ENCODE measurements at places on chromosomes 6 and 20. TPM values are rescaled to one million over a fixed set of nuclear protein-coding genes. Genes with fewer than 3 reads are reported as not detected.

The LY6G6F gene
- total RNA-seq: not detected

The BEND6 gene
- total RNA-seq: not detected

DNA sequence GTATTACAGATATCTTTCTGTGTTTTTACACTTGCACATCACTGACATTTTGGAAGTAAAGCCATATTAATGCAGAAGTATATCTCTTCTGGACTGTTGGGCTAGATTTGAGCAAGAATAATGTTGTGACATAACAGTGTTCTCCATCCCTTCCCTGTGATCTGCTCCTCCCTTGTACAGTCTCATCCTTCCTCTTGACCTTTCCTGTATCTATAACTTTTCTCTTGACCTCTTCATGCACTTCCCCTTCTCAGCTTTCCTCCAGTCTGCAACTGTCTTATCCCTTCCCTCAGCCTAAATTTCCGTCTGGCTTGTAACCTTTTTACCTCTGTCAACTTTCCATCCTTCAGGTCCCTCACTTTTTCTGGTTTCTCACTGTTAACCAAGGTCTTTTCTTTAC, 29.8 kb downstream of the NCOA3 start:
- no peak overlapping the region for H3K4me3 ChIP-seq
- DNase-seq: no peak
- H3K36me3 ChIP-seq: no peaks in the 10 kb centered on the region
- H3K4me1 ChIP-seq: no peaks in the 10 kb centered on the region

GRCh38 chr20:35134472-35134871, 12.7 kb downstream of the EDEM2 start:
- no peak for DNase-seq
- peaks cover 95% of the 10 kb centered on the region for H3K36me3 ChIP-seq
- no peaks in the 10 kb centered on the region for H3K27me3 ChIP-seq
- no peak overlapping the region for H3K4me3 ChIP-seq

- H3K27me3 ChIP-seq: no peaks in the 10 kb centered on the region
- H3K27ac ChIP-seq: no peak overlapping the region
- peaks cover 40% of the 10 kb centered on the region for H3K36me3 ChIP-seq
- H3K4me1 ChIP-seq: no peaks in the 10 kb centered on the region
- DNase-seq: no peak
Measured at GRCh38 chr20:51659491-51660050, 108.6 kb downstream of the ATP9A start.

GRCh38 chr20:1944345-1945091, 49.3 kb downstream of the SIRPA start:
- H3K4me3 ChIP-seq: no peak overlapping the region
- H3K4me1 ChIP-seq: no peaks in the 10 kb centered on the region
- no peak overlapping the region for H3K27ac ChIP-seq

- no peaks in the 10 kb centered on the region for H3K27me3 ChIP-seq
- H3K36me3 ChIP-seq: no peaks in the 10 kb centered on the region
- no peak overlapping the region for H3K4me3 ChIP-seq
- no peak overlapping the region for H3K27ac ChIP-seq
- no peak for DNase-seq
Measured at GRCh38 chr6:46444772-46445454, 46.3 kb downstream of the RCAN2 start.

GRCh38 chr6:132797951-132798868, at the start of gene SLC18B1:
Gene SLC18B1, minus strand, starts transcription at chr6:132798637. Its CDS starts 181 bp downstream, at chr6:132798456.
- H3K27ac ChIP-seq: no peak within 1 kb of the TSS
- peak; percentile 76 for DNase-seq
- H3K36me3 ChIP-seq: no peaks in the 10 kb centered on the region
- H3K27me3 ChIP-seq: no peaks in the 10 kb centered on the region

The TREM2 gene
- not detected for total RNA-seq

- no peaks in the 10 kb centered on the region for H3K27me3 ChIP-seq
- H3K4me3 ChIP-seq: no peak overlapping the region
- DNase-seq: no peak
- no peak overlapping the region for H3K27ac ChIP-seq
- no peaks in the 10 kb centered on the region for H3K36me3 ChIP-seq
- no peaks in the 10 kb centered on the region for H3K4me1 ChIP-seq
Measured at GRCh38 chr6:20952699-20953474, 418.6 kb downstream of the CDKAL1 start.

DNA sequence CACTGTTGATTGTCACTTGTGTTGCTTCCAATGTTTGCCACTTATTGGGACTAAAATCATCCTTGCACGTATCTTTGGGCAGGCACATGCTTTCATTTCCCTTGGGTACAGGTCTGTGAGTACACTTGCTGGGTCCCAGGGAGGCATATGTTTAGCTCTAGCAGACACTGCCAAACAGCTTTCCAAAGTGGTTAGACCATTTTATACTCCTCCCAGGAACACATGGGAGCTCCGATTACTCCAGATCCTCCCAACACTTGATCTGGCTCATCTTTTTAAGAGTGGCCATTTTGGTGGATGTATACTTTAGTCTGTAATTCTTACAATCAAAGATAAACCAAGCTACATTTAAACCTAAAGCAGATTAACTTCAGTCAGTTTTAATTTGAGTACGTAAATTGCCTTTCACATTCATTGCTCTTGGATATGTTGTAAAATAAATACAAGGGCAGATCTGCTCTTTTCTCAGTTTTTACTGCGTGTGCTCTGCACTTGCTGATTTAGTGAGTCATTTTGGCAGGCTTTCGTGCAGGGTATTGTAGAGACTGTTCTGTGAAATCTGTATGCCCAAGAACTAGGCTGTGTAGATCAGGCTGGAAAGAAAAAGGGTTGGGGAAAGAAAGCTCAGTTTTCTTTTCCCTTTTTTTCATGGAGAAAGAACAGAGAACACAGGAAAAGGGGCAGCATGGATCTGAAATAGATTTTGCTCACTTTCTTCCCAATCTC, 19.5 kb downstream of the SLC22A1 start:
- no peak for DNase-seq
- no peak overlapping the region for H3K4me3 ChIP-seq
- H3K36me3 ChIP-seq: no peaks in the 10 kb centered on the region
- H3K4me1 ChIP-seq: no peaks in the 10 kb centered on the region
- H3K27ac ChIP-seq: no peak overlapping the region

DNA sequence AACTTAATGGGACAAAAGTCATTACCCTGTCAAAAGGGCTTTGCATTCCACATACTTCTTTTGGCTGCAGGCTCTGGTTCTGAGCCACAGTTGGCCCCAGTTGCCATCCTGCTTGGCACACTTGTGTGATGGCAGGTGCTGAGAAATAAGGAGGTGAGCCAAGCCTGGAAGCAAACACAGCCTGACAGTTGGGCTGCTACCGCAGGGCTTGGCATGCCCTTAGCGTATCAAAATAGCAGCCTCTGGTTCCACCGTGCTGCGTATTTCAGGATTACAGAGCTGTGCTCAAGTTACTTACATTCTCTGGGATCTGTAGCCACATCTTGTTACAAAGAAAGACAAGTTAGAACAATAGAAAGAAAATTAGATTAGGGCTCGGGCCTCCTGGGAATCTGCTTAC, 11.1 kb downstream of the MTHFD1L start:
- H3K27ac ChIP-seq: no peak overlapping the region
- no peaks in the 10 kb centered on the region for H3K27me3 ChIP-seq
- no peak for DNase-seq
- H3K36me3 ChIP-seq: no peaks in the 10 kb centered on the region
- no peak overlapping the region for H3K4me3 ChIP-seq

GRCh38 chr20:54214566-54214965, 6.7 kb downstream of the PFDN4 start:
- H3K36me3 ChIP-seq: no peaks in the 10 kb centered on the region
- DNase-seq: no peak
- no peaks in the 10 kb centered on the region for H3K4me1 ChIP-seq
- H3K4me3 ChIP-seq: no peak overlapping the region

The MRAP2 gene
- 4.7 TPM for total RNA-seq

DNA sequence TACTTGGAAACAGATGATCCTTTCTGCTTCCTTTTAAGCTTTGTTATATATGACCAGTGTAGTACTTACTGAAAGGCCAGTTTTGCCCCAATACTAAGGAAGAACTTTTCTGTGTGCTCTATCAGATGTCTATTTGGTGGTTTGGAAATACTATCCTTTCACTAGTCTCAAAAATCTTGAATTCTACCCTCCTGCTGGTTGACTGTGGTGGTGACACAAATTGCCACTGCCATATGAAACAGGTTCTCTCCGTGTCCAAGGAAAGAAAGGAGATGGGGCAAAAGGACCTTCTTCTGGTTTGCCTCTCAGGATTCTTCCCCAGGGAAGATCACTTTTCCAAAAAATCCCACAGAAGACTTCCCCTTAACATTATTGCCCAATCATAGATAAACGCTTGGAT, 6.2 kb downstream of the GJE1 start:
- H3K27me3 ChIP-seq: no peaks in the 10 kb centered on the region
- DNase-seq: no peak
- no peak overlapping the region for H3K4me3 ChIP-seq
- H3K4me1 ChIP-seq: no peaks in the 10 kb centered on the region
- no peak overlapping the region for H3K27ac ChIP-seq
- no peaks in the 10 kb centered on the region for H3K36me3 ChIP-seq

DNA sequence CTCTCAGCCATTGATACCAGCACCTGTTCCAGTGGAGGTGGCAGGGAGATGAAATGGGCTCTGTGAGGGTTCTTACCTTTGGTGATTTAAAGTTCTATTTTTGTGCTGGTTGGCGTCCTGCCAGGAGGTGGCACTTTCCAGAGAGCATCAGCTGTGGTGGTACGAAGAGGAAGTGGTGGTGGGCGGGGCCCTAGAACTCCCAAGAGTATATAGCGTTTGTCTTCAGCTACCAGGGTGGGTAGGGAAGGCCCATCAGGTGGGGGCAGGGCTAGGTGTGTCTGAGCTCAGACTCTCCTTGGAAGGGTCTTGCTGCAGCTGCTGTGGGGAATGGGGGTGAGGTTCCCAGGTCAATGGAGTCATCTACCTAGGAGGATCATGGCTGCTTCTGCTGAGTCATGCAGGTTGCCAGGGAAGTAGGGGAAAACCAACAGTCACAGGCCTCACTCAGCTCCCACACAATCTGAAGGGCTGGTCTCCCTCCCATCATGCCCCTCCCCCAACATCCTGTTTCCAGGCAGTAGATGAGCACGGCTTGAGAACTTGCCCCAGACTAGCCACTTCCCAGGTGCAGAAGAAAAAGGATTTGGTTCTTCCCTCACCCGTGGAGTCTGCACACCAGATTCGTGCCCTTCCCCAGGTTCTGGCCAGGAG, 46.6 kb downstream of the MOXD1 start:
- no peaks in the 10 kb centered on the region for H3K27me3 ChIP-seq
- no peak overlapping the region for H3K27ac ChIP-seq
- no peaks in the 10 kb centered on the region for H3K4me1 ChIP-seq
- no peaks in the 10 kb centered on the region for H3K36me3 ChIP-seq
- DNase-seq: peak; percentile 94
- no peak overlapping the region for H3K4me3 ChIP-seq

The KAT14 gene
- 22.5 TPM for total RNA-seq

DNA sequence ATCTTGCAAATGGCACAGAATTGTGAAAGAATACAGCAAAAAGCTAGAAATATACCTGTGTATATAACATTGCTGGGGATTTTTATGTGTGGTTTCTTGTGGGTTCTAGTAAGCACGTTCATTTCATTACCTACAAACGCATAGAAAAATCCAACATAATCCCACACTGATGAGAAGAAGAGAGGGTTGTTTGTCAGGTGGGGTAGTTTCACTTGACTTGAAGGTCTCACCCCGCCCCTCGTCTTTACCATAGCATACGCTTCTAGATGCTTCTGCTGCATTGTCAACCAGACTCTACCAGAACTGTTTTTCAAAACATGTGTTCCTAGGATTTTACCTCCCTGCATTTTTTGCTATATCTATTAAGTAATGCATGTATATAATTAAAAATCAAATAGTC, 284.1 kb upstream of the TAB2 start:
- H3K36me3 ChIP-seq: no peaks in the 10 kb centered on the region
- DNase-seq: no peak
- H3K27me3 ChIP-seq: no peaks in the 10 kb centered on the region
- no peak overlapping the region for H3K4me3 ChIP-seq
- no peak overlapping the region for H3K27ac ChIP-seq

- no peak for DNase-seq
- no peaks in the 10 kb centered on the region for H3K27me3 ChIP-seq
- no peak overlapping the region for H3K4me3 ChIP-seq
- H3K36me3 ChIP-seq: no peaks in the 10 kb centered on the region
- no peaks in the 10 kb centered on the region for H3K4me1 ChIP-seq
- H3K27ac ChIP-seq: no peak overlapping the region
Measured at GRCh38 chr20:39142407-39143096, 180.4 kb downstream of the DHX35 start.

- no peaks in the 10 kb centered on the region for H3K27me3 ChIP-seq
- no peak for DNase-seq
- H3K4me1 ChIP-seq: no peaks in the 10 kb centered on the region
- H3K27ac ChIP-seq: no peak overlapping the region
- no peak overlapping the region for H3K4me3 ChIP-seq
Measured at GRCh38 chr6:162358625-162359024, 368.9 kb downstream of the PRKN start.

The NKAPL gene
- total RNA-seq: not detected

GRCh38 chr6:25173951-25174474, 105.2 kb upstream of the CARMIL1 start:
- no peak for DNase-seq
- no peak overlapping the region for H3K27ac ChIP-seq
- no peaks in the 10 kb centered on the region for H3K4me1 ChIP-seq
- H3K36me3 ChIP-seq: no peaks in the 10 kb centered on the region

GRCh38 chr6:89138173-89138572, 7.7 kb upstream of the PM20D2 start:
- H3K27me3 ChIP-seq: no peaks in the 10 kb centered on the region
- H3K4me3 ChIP-seq: no peak overlapping the region
- no peak for DNase-seq

- H3K27me3 ChIP-seq: no peaks in the 10 kb centered on the region
- H3K4me1 ChIP-seq: peaks cover 24% of the 10 kb centered on the region
- no peak for DNase-seq
- peak overlapping the region; percentile 98 for H3K4me3 ChIP-seq
- H3K27ac ChIP-seq: peak overlapping the region; percentile 98
Measured at GRCh38 chr6:30327232-30327746, 562 bp downstream of the TRIM39 start.

- no peak for DNase-seq
- no peaks in the 10 kb centered on the region for H3K27me3 ChIP-seq
- H3K4me3 ChIP-seq: no peak overlapping the region
- no peaks in the 10 kb centered on the region for H3K36me3 ChIP-seq
- no peaks in the 10 kb centered on the region for H3K4me1 ChIP-seq
Measured at GRCh38 chr6:48701572-48701971, 590.6 kb upstream of the PTCHD4 start.

The HMGCLL1 gene
- total RNA-seq: not detected

The SEMG1 gene
- total RNA-seq: not detected

- H3K36me3 ChIP-seq: no peaks in the 10 kb centered on the region
- H3K4me3 ChIP-seq: no peak overlapping the region
- H3K4me1 ChIP-seq: no peaks in the 10 kb centered on the region
- no peaks in the 10 kb centered on the region for H3K27me3 ChIP-seq
- no peak for DNase-seq
Measured at GRCh38 chr20:17747431-17747846, 47.7 kb downstream of the BANF2 start.
